ENCODE measurements at places on chromosomes 6 and 20.

- peak; percentile 79 for DNase-seq
These were observed 24.8 kb upstream of the APMAP start for GRCh38 chr20:25017257-25017803.

DNA sequence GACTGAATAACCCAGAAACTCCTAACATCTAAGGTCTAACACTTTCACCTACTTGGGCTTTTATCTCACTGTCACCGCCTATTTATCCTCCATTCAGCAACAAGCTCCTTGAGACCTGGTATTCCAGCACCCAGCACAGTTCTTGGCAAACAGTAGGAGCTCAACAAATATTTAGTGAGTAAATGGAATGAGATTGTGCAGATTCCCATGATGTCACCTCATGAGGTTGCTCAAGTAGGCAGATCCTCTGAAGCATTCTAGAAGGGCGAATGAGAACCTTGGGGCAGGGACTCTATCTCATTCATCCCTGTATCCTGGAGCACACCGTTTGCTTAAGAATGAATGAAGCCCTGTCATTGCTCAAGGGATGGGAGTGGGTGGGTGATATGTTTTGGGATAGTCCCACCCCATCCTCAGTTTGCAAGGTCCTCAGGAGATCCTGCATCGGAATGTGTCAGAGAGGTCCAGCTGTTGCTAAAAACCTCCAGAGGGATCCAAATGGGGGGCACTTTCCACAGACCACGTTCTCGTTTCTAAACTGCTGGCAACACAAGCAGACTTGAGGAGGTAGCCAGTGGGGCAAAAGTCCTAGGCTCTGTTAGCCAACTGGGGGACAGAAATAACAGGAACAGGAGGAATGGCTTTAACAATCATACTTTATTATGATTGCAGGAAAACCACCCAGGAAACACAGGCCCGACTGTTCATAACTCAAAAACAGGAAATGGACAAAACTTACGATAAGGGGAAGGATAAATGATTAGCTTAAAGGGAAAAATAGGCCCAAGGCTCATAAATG lies 42.0 kb downstream of the EDN1 start:
- DNase-seq, result peak; percentile 15

- DNase-seq, result no peak
These were observed 610.6 kb downstream of the PRKN start for GRCh38 chr6:162116902-162117525.

- peak; percentile 69 for DNase-seq
These were observed 40.9 kb downstream of the VSTM2L start for GRCh38 chr20:37943501-37944455.

- DNase-seq, result no peak
These were observed 294.0 kb downstream of the ADGB start for GRCh38 chr6:146892613-146893401.

- DNase-seq, result no peak
These were observed 6.4 kb upstream of the TXNDC5 start for GRCh38 chr6:7916959-7917358.

GRCh38 chr20:59948212-59948611 lies 8.0 kb downstream of the FAM217B start:
- no peak for DNase-seq

DNA sequence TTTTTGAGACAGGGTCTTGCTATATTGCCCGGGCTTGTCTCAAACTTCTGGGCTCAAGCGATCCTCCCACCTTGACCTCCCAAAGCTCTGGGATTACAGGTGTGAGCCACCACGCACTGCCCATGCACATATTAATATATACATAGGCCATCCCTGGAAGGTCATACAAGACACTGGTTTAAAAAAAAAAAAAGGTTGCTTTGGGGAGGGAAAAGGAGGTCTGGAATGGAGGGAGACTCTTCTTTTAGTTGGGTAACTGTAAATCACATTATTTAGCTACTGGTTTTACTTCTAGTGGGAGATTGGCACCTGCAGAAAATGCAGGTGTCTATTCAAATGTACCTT lies 4.1 kb upstream of the SNAI1 start:
- no peak for DNase-seq

DNA sequence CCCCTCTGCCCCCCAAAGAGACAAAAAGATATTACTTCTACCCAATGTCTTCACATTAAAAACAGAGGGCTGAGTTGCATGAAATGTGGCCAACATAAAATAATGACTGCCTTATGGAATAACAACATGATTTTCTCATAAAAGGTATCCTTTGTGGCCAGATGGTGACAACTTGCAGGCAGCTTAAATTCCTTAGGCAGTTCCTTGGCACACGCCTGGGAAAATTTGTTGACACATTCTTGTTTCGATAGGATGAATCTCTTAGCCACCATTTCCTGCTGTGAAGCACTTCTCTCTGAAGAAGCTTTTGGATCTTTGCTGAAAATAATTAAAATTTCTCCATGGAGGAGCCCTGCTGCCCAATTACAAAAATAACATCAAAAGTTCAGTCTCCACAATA lies 109.0 kb upstream of the COL21A1 start:
- no peak for DNase-seq

DNA sequence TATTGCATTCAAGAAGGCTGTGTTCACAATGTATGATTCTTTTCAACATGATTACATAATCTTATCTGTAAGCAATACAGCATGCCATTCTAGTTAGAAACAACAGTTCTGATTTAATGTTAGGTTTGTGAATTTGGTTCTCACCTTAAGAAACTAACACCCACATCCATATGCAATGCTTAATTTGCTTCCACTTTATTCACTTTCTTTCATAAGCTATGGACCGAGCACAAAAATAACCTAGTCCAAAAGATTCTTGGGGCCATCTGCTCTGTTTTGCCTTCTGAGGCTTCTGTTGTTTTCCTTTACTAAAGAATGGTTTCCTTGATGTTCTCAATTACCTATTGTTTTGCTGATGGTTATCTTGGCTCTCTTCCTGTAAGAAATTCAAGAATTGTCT lies 258.2 kb downstream of the EYS start:
- no peak for DNase-seq

GRCh38 chr6:80921861-80922460 lies 815.5 kb downstream of the BCKDHB start:
- DNase-seq, result no peak

DNA sequence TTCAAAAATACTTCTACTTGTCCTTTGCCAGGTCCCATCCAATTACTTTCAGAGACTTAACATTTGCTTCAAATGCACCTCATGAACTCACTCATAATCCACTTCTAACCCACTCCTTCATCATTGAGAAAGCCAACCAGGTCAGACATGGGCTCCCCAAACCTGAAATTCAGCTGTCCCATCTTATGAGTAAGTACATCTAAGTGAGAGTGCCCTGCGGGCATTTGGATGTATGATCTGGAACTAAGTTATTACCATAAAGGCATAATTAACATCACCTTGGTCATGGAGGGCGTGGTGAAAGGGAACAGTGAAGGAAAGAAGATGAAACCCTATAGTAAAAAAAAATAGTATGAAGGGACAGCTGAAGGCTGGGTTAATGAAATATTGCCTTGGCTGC lies 896.8 kb downstream of the C6orf118 start:
- DNase-seq, result no peak
